ENCODE measurements at places on chromosomes 2 and 18. TPM values are rescaled to one million over a fixed set of nuclear protein-coding genes. Genes with fewer than 3 reads are reported as not detected.
A peak's percentile ranks its signal among the peaks of the same experiment; 100 is the strongest.

DNA sequence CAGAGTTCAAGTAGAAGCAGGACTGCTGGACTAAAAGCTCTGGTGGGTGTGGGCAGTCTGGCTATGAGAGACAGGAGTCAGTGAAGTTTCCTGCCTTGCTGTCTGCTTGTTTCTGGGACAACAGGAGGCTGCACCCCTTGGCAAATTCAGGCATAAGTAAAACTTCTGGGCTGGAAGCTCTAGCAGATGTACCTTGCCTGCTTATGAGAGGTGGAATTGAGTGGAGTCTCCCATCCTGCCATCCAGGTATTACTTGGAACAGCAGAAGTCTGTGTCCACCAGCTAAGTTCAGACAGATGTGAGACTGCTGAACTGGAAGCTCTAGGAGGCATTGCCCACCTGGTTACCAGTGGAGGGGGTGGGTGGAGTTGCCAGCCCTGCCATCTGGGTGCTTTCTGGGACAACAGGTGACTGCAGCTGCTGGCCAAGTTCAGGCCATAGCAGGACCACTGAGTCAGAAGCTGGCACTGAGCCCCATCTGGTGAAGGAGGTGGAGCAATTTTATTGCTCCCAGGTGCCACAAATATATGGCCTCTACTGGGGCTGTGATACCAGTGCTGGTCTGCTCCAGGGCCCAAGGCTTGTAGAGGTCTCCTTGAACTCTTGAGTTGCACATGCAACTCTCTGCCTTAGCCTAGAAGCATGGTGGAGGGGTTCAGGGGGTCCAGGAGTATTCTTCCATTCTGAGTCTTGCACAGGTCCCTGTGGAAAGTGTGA, 199.4 kb upstream of the FN1 start:
- H3K27me3 ChIP-seq, result no peaks in the 10 kb centered on the region
- no peak overlapping the region for H3K4me3 ChIP-seq
- no peaks in the 10 kb centered on the region for H3K36me3 ChIP-seq

DNA sequence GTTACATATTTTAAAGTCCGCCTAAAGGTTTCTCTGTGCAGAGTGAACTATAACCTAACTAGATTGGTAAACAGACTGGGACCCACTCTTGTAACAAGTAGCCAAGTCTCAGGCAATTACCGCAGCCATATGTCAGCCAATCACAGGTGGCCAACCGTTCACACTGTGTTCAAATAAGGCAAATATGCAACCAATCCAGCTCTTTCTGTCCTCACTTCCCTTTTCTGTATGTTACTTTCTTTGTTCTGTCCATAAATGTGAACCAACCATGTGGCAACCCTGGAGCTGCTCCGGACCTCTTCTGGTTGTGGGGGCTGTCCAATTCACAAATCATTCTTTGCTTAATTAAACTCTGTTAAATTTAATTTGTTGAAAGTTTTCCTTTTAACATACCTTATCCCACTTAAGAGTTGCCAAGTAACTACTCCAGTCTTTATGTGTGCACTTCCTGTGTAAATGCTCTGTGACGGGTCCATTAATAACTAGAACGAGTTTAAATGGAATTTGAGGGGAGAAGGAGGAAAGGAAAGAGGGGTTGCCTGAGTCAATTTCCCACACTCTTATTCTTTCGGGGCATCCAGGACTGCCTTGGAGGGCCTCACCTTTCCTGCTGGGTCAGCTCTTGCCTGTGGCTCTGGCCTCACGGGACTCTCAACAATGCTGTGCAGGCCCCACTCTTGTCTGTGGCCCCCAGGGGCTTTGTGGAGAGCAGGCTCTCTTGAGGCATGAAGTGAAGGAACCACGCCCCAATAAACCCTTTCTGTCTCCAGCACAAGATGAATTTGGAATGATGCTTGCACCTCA, 6.6 kb upstream of the RPL37A start:
- H3K4me1 ChIP-seq, result no peaks in the 10 kb centered on the region
- no peak overlapping the region for H3K27ac ChIP-seq
- no peak overlapping the region for H3K4me3 ChIP-seq

DNA sequence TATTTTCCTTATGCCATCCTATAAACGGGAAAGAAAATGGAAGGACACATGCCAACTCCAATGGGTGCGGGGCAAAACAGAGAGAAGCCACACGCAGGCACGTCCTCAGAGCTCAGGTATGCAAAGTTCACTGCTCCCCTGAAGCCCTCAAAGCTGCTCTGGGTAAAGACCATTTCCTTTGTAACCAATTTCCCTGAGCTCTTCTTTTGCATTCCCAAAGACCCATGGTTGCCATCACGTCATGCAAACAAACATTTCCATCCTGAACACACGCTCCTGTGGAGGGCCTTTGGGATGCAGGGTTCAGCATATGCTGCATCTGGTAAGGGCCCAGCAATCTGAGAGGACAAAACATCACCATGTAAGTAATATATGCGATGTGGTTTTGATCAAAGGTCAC, 69.4 kb downstream of the EMILIN2 start:
- no peak for DNase-seq
- no peaks in the 10 kb centered on the region for H3K27me3 ChIP-seq
- no peaks in the 10 kb centered on the region for H3K4me1 ChIP-seq
- peaks cover 42% of the 10 kb centered on the region for H3K36me3 ChIP-seq
- no peak overlapping the region for H3K27ac ChIP-seq
- H3K4me3 ChIP-seq, result no peak overlapping the region

GRCh38 chr2:3277748-3278520, 99.7 kb downstream of the EIPR1 start:
- no peak for DNase-seq
- H3K27ac ChIP-seq, result no peak overlapping the region
- no peaks in the 10 kb centered on the region for H3K4me1 ChIP-seq
- H3K36me3 ChIP-seq, result peaks cover 5% of the 10 kb centered on the region

Gene CAB39
- total RNA-seq, result 147 TPM

Gene LYPD1
- not detected for total RNA-seq

DNA sequence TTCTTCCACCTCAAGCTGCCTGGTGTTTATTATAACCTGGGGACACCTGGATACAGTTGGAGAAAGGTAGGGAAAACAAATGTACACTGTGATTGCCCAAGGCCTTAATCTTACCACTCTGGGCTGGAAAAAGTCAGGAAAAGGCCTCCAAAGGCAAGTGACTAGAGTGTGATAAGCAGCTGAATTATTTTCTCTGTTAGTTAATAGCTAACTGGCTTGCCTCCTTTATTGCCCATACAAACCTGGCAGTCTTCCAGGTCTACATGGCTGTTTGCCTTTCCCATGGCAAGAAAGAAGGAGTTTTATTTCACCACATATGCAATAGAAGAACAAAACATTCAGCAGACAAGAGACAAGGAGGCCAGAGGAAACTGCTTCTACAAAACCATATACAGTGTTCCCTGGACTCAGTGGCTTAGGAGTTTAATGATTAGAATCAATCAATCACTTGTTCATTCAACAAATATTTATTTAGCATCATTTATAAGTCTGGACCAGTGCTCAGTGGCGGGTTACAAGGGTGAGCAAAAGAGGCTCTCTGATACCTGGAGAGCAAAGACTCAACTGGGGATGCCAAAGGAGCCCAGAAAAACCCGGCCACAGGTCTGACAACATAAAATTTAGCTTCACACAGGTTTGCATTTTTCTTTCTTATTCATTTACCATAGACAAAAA, 27.5 kb upstream of the SUCLG1 start:
- H3K4me1 ChIP-seq, result peaks cover 9% of the 10 kb centered on the region
- no peaks in the 10 kb centered on the region for H3K36me3 ChIP-seq
- H3K27ac ChIP-seq, result no peak overlapping the region

- DNase-seq, result no peak
- no peak overlapping the region for H3K4me3 ChIP-seq
- H3K27me3 ChIP-seq, result no peaks in the 10 kb centered on the region
- H3K36me3 ChIP-seq, result no peaks in the 10 kb centered on the region
- no peaks in the 10 kb centered on the region for H3K4me1 ChIP-seq
- H3K27ac ChIP-seq, result no peak overlapping the region
These were observed 66.5 kb upstream of the CTNNA2 start for GRCh38 chr2:79446313-79446712.

GRCh38 chr18:22465859-22466457, 48.2 kb upstream of the CTAGE1 start:
- no peak overlapping the region for H3K4me3 ChIP-seq
- peak; percentile 43 for DNase-seq
- no peaks in the 10 kb centered on the region for H3K4me1 ChIP-seq
- H3K27me3 ChIP-seq, result no peaks in the 10 kb centered on the region
- no peak overlapping the region for H3K27ac ChIP-seq
- no peaks in the 10 kb centered on the region for H3K36me3 ChIP-seq

Gene G6PC2
- not detected for total RNA-seq

Gene FAM237A
- total RNA-seq, result not detected

- H3K27ac ChIP-seq, result no peak overlapping the region
- no peaks in the 10 kb centered on the region for H3K36me3 ChIP-seq
- DNase-seq, result no peak
- H3K27me3 ChIP-seq, result no peaks in the 10 kb centered on the region
- H3K4me3 ChIP-seq, result no peak overlapping the region
- peaks cover 4% of the 10 kb centered on the region for H3K4me1 ChIP-seq
These were observed 75.0 kb downstream of the CD226 start for GRCh38 chr18:69872661-69873060.

Gene CAPN14
- total RNA-seq, result 0.31 TPM

Gene MFSD2B
- total RNA-seq, result not detected

GRCh38 chr2:24872344-24873115, 47.5 kb downstream of the ADCY3 start:
- H3K4me1 ChIP-seq, result no peaks in the 10 kb centered on the region

DNA sequence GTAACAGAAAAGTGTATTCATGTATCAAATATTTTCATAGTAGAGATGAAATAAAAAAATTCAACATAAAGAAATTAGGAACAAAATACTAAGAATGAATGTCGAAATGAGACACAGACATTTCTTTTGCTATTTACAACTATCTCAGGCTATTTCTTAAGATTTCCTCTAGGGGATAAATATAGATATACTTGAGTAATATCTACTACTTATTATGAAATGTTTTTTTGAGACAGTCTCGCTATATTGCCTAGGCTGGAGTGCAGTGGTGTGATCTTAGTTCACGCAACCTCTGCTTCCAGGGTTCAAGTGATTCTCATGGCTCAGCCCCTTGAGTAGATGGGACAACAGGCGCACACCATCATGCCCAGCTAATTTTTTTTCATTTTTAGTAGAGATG, 326.1 kb downstream of the RNF144A start:
- H3K27ac ChIP-seq, result no peak overlapping the region
- no peaks in the 10 kb centered on the region for H3K27me3 ChIP-seq
- no peak overlapping the region for H3K4me3 ChIP-seq

GRCh38 chr2:236264256-236264655, at the start of gene ASB18:
Gene ASB18, minus strand, starts transcription at chr2:236264406. Its CDS starts 61 bp downstream, at chr2:236264345.
- no peak within 1 kb of the TSS for H3K27ac ChIP-seq
- no peak within 1 kb of the TSS for H3K4me3 ChIP-seq
- H3K4me1 ChIP-seq, result no peaks in the 10 kb centered on the region
- no peaks in the 10 kb centered on the region for H3K36me3 ChIP-seq
- no peak for DNase-seq

Gene NR4A2
- total RNA-seq, result 21.9 TPM

GRCh38 chr2:112724591-112725525, 4.0 kb downstream of the NT5DC4 start:
- DNase-seq, result no peak
- H3K36me3 ChIP-seq, result no peaks in the 10 kb centered on the region
- H3K27me3 ChIP-seq, result no peaks in the 10 kb centered on the region
- H3K4me3 ChIP-seq, result no peak overlapping the region

- H3K27me3 ChIP-seq, result no peaks in the 10 kb centered on the region
- DNase-seq, result no peak
- H3K4me3 ChIP-seq, result no peak overlapping the region
- no peak overlapping the region for H3K27ac ChIP-seq
- peaks cover 3% of the 10 kb centered on the region for H3K36me3 ChIP-seq
These were observed 137.3 kb upstream of the NFATC1 start for GRCh38 chr18:79258447-79258846.

Gene AQP12B
- total RNA-seq, result not detected

Gene SPDYA
- total RNA-seq, result 0.83 TPM

DNA sequence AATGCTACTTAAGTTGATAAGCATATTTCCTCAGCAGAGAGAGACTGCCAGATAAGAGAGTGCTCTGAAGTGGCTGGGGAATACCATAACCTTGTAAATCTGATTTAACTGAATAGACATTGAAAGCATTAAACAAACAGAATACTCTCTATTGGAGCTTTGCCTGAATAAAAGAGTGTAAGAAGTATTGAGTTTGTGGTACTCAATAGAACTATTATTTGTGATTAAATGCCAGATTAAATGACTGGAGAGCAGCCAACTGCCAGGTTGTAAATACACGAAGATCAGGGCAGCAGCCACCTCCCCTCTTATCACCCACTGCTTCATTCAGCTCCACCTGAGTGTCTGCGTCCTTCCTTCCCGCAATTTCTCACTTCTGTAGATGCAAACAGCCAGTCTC, 373.6 kb downstream of the DCDC2C start:
- H3K4me3 ChIP-seq, result no peak overlapping the region
- no peak for DNase-seq
- no peaks in the 10 kb centered on the region for H3K27me3 ChIP-seq
- no peak overlapping the region for H3K27ac ChIP-seq

Gene PTPRN
- not detected for total RNA-seq

Gene MC4R
- not detected for total RNA-seq

Gene C2orf81
- 2.7 TPM for total RNA-seq

DNA sequence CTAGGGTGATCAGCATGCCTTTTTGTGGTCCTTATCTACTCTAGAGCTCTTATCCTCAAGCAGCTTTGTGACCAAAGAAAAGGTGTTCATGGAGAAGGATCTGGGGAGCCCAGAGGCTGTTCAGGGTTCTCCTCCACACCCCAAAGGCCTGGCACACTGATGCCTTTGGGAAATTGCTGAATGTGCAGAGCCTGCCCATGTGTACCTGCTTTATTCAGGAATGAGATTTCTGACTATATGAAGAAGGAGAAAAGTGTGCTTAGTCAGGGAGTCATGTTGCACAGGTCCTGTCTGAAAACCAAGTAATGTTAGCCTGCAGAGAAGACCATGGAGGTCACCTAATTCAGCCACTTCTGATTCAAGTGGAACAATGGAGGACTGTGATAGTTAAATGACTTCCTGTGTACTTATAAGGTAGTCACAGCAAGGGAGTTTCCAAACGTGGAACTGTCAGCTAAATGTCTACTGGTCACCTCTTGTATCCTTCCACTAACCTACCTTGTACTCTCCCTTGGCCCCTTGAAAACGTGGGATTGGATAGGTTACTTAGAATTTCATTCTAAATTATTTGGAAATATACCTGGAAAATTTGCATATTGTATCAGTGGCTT, 81.3 kb downstream of the LIMS1 start:
- H3K36me3 ChIP-seq, result no peaks in the 10 kb centered on the region
- H3K27me3 ChIP-seq, result no peaks in the 10 kb centered on the region
- peaks cover 89% of the 10 kb centered on the region for H3K4me1 ChIP-seq
- DNase-seq, result no peak
- no peak overlapping the region for H3K4me3 ChIP-seq

DNA sequence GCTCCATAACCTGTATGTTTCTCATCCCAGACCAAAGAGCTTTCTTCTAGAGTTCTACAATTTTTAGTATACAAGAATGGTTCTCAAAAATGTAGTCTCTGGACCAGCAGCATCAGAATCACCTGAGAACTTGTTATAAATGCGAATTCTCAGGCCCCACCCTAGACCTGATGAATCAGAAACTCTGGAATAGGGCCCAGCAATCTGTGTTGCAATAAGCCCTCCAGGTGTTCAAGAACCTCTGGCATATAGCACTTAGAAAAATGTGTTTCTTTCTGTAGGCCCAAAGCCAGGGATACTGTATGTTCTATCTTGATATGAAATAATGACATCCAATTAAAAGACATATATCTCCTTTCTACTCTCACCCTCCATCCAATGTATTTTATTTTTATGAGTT, 10.4 kb downstream of the PAIP2B start:
- H3K36me3 ChIP-seq, result no peaks in the 10 kb centered on the region
- DNase-seq, result no peak
- no peaks in the 10 kb centered on the region for H3K27me3 ChIP-seq
- H3K4me3 ChIP-seq, result no peak overlapping the region
- H3K4me1 ChIP-seq, result no peaks in the 10 kb centered on the region
- no peak overlapping the region for H3K27ac ChIP-seq

All from CD8-positive, alpha-beta memory T cell (primary cell).